ENCODE measurements at places on chromosomes 1 and 21.

GRCh38 chr21:21463456-21463855, 465.2 kb downstream of the NCAM2 start:
- no peak for DNase-seq

DNA sequence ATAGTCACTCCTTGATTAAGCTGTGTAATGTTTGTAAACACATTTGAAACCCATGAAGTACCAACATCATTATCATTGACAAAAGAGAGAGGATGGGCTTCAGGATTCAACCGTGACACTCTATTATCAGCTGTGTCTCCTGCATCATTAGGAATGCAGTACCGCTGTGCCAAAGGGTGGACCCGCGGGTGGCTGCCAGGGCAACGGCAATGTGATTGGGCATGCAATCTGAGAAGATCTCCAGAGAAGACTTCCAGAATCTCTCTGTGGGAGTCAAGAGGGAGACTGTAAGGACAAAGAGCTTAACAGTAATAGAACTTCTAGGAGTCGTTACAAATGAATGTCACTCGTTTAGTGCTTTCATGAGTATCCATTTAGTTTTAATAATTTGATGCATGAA, 97.9 kb downstream of the USH2A start:
- no peak for DNase-seq

DNA sequence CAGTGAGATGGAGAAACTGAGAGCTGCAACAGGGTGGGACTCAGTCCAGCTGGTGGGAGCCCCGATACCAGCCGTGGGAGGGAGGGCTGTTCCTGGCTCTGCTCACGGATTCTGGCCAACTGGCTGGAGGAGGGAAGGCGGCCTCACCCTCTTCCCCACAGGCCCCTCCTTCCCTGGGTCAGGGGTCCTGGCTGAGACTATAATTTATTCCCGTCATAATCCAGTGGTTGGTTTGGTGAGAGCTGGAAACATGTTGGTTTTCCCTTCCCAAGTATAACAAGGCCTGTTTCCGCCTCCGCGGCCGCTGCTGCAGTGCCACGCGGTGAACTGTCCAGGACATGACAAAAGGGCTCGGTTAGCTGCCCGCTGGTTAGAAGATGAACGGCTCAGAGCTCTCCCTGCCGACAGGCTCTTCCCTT, 10.0 kb downstream of the PTPRF start:
- DNase-seq = no peak

GRCh38 chr1:225670356-225670755, 17.4 kb upstream of the ENAH start:
- DNase-seq = no peak

DNA sequence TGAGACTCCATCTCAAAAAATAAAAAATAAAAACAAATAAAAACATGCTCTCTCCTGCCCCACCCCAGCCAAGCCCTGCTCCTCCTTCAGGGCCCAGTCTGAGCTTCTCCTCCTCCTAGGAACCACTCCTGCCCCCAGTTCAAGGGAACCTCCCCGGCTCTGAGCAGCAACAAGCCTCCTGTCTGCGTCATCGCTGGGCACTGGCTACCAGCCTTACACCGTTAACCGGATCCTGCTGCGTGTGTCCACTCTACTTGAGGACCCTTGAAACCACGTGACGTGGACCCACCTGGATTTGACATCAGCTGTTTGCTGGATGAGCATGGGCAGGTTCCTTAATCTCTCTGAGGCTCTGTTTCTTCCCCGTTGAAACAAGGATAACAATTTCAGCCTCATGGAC, 1.6 kb upstream of the TAS1R2 start:
- no peak for DNase-seq

All from stimulated activated naive CD4-positive, alpha-beta T cell treated with Interleukin-2 at 50 U/mL for 16 hours (primary cell).